Activated T-cell treated with anti-CD3 and anti-CD28 coated beads for 24 hours (primary cell): ENCODE measurements at places on chromosomes 3 and 15.

- no peak for DNase-seq
Measured at GRCh38 chr15:49380912-49381311, 42.1 kb upstream of the FGF7 start.

DNA sequence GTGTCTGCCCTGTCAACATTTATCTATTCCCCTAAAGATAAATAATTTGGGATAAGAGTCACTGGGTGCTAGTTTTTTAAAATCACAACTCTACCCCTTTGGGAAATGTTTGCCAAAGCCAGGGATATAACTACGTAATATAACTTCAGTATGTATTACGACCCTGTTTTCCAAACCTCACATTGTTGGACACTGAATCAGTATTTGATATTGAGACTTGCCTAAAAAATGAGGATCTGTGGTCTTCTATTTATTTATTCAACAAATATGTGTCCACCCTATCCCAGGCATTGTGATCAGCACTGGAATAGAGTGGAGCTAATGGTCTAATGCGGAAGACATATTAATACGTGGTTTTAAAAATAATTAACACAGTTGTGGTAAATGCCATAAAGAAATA, 4.5 kb upstream of the MGA start:
- DNase-seq, result no peak

- DNase-seq, result no peak
Measured at GRCh38 chr3:13095408-13095937, 22.2 kb upstream of the IQSEC1 start.

DNA sequence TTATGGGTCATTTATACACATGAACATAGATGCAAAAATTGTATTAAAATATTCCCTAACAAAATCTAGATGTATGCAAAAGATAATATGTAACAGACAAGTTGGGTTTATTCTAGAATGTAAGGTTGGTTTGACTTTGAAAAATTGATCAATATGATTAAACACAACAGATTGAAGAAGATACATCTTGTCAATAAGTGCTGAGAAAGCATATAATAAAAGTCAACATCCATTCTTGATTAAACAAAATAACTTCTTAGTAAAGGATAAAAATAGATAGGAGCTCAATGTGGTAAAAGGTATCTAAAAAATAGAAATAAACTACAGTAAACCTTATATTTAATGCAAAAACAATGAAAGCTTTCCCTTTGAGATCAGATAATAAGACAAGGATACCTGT, 38.3 kb downstream of the CCDC39 start:
- no peak for DNase-seq

DNA sequence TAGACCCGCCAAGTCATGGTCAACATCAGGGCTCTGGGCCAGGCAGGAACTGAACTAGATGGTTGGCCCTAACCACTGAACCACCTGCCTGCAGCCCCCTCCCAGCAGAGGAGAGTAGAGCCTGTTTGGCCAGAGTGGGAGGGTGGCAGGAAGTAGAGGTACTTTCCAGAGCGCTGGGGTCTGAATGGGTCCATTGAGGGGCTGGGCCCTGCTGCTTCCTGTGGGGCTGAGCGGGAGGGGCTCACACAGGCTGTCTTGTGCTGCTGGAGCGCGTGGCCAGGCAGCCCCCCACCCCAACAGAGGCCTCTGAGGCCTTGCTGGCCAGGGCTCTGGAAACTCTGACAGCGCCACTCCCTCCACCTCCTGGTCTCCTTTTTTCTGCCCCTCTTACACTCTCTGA, 17.4 kb downstream of the CSPG4 start:
- DNase-seq, result no peak

GRCh38 chr3:61796911-61797310, 235.5 kb downstream of the PTPRG start:
- no peak for DNase-seq

DNA sequence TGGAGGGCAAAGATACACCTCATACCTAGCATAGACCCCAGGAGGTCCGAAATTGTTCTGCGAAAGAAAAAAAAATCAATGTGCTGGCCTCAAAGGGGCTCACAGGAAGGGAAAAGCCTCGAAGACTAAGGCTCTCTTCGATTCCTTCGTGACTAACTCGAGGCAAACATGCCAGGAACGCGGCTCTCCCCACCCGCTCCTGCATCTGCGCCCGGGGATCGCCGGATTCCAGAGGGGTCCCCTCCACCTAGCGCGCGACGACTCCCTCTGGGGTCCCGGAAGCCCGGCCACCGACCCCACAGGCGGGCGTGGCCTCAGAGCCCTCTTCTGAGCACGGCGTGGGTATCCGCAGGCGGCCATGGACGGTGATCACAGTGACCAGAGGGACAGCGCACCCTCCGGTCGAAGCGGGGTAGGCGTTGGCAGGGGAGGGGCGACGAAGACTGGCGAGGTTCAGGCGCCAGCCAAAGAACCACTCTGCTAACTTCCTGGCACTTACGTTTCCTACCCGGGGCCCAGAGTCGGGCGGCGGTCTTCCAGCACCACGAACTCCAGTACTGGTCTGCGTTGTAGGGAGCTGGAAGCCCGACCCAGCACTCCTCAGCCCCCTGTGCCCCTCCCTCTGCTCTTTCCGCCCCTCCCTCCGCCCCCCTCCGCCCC, 515 bp upstream of the EIF3J start:
- DNase-seq, result no peak

GRCh38 chr3:27960133-27960532, 238.0 kb upstream of the EOMES start:
- DNase-seq, result no peak
